ENCODE measurements at places on chromosomes 5 and 9.
A peak's percentile ranks its signal among the peaks of the same experiment; 100 is the strongest.

- DNase-seq: no peak
Measured at GRCh38 chr9:88321764-88322163, 66.5 kb upstream of the SPIN1 start.

DNA sequence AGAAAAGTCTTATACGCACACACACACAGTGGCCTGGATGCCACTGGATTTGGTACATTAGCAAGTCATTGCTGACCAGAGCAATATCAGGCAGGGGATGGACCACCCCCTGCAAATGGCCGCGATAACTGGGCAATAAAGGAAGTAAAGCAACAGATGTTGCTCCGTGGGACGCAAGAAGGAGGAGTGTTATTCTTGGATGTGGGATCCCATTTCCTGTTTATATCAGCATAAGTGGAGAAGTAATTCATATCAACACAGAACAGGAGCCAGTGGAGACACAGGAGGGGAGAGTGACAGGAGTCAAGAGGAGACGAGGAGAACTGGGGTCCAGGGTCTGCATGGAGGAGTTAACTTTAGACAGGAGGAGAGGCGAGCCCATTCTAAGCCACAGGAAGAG is 18.4 kb downstream of the RUFY1 start:
- no peak for DNase-seq

DNA sequence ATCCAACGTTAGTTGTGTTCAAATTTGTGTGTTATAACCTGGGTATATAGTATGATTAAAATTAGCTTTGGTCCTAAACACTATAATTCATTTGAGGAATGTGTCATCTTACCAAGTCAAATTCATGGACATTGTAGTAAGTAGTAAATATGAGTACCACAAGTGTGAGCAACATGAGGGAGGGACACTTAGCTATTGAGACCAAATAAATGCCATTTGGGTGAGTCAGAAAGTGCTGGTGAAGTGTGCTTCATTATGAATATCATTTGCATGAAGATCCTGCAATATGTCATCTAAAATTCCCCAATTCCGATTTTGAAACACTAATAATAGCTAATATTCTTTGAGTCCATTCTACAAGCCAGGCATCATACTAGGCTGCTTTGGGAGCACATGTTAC is 336.7 kb upstream of the KIF2A start:
- DNase-seq: peak; percentile 16

DNA sequence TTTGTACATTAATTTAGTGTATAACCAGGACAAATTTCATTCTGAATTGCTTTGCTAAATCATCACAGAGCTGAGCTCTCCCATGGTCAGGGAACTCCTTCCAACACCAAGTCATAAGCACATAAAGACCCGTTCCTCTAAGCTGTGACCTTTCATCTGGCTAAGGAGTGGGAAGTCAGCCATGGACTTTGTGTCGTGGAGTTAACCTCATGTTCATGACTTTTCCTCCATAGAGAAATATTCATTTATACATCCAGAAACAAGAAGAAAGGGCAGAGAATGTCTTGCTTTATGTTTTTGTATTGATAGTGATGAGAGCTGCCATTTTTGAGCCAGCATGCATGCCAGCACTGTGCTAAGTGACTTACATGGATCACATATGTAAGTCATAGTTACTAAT is 97.5 kb downstream of the INIP start:
- DNase-seq: no peak

DNA sequence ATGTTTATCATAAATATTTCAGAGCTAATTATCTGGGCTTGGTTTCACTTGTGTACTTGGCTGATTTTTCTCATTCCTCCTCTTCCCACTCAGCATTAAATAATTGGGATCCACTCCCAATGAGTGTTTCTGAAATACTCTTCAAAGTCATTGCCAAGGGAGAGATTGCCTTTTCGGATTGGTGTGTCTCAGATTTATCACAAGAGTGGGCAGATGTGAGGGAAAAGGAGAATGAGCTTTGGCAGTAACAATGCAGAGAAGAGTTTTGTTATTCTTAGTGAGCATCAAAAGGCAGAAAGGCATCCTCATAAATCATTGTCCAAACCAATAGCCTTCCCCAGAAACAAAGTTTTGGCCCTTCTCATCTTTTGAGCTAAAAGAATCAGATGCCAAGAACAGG is 79.2 kb downstream of the SEMA5A start:
- peak; percentile 29 for DNase-seq

- peak; percentile 27 for DNase-seq
Measured at GRCh38 chr5:161546470-161547301, at the start of gene GABRB2. TSS of gene GABRB2 (minus strand) at chr5:161546725. CDS start at chr5:161546643, 82 bp downstream.

GRCh38 chr9:29439961-29440360 is 1866.7 kb upstream of the C9orf72 start:
- DNase-seq: no peak

DNA sequence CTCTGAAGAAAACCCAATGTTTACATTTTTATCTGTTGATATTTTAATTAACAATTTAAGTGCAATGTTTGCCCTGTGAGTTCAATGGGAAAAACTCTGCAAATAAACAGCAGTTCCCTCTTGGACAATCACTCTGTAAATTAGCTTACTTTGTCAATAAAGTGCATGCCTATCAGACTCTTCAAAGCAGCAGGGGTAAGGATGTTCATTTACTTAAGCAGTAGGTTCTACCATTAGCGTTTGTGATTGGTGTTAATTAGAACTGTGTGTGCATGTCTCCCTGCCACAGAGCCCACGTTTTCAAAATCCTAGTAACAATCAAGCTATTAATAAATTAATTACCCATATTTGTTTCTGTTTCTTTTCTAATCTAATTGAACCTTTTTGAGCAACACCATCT is 1921.6 kb upstream of the WWC1 start:
- DNase-seq: no peak

DNA sequence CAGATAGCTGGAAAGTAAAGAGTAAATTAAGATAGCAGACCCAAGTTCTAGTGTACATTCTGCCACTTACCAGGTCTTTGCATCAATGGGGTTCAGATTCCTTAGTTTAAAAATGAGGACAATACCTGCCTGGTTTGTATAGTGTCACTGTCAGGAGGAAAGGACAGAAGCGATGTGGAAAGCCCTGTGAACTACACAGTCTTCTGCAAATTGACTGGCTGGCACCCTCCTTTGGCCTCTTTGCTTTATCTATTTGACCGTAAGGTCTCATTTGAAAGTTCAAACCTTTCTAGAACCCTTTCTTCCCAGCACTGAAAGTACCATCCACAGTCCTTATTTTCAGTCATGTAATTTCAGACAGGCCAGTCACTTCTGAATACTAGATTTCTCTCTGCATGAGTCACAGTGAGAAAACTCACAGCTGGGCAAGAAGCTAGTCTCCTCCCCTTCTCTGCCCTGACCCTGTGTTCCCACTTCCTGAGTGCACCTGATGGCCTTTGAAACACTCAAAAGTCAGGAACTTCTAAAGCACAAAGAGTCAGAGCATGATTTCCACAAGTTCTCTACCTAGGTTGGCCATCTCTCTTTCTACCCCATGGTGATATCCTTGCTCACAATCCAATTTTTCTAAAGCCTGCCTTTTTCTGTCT is 91.3 kb upstream of the RASEF start:
- DNase-seq: peak; percentile 6

GRCh38 chr9:36843964-36844363 is 190.1 kb downstream of the PAX5 start:
- no peak for DNase-seq

DNA sequence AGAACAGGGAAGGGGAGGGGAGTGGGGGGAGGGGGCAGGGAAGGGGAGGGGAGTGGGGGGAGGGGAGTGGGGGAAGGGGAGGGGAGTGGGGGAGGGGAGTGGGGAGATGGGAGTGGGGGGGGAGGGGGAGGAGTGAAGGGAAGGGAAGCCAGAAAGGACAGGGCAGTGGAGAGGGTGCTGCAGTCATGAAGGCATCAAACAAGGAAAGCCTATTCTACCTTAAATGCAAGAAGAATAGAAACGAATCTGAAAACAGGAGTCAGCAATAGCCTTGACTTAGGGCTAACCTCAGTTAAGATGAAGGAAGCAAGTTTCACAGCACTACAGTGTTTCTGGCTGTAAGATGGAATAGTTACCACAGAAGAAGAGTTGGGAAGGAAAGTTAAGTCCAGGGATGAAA is 59.5 kb downstream of the CAMSAP1 start:
- no peak for DNase-seq

DNA sequence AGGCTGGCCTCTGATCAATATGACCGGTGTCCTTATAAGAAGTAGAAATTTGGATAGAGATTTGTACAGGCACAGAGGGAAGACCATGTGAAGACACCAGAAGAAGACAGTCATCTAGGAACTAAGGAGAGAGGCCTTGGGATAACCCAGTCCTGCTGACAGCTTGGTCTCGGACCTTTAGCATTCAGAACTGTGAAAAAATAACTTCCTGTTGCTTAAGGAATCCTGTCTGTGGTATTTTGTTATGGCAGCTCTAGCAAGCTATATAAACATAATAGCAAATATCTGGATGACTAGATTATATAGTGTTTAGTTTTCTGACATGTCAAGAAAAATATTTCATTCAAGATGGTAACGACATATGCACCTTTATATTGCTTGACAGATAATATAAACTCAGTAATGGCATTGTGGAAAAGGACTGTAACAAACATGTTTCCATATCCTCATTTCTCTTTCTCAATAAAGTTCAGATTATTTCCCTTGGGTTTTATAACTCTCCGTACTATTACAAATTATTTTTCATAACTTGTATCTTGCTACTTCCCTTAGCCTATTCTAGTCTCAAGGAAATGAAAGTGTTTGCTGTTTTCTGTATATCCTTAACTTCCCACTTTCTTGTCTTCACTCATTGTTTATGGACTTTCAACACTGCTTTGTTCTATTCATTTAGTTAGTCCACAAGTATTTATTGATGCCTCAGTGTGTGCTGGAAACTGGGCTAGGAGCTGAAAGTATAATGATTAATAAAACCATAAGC is 62.4 kb downstream of the KIAA1958 start:
- peak; percentile 78 for DNase-seq

DNA sequence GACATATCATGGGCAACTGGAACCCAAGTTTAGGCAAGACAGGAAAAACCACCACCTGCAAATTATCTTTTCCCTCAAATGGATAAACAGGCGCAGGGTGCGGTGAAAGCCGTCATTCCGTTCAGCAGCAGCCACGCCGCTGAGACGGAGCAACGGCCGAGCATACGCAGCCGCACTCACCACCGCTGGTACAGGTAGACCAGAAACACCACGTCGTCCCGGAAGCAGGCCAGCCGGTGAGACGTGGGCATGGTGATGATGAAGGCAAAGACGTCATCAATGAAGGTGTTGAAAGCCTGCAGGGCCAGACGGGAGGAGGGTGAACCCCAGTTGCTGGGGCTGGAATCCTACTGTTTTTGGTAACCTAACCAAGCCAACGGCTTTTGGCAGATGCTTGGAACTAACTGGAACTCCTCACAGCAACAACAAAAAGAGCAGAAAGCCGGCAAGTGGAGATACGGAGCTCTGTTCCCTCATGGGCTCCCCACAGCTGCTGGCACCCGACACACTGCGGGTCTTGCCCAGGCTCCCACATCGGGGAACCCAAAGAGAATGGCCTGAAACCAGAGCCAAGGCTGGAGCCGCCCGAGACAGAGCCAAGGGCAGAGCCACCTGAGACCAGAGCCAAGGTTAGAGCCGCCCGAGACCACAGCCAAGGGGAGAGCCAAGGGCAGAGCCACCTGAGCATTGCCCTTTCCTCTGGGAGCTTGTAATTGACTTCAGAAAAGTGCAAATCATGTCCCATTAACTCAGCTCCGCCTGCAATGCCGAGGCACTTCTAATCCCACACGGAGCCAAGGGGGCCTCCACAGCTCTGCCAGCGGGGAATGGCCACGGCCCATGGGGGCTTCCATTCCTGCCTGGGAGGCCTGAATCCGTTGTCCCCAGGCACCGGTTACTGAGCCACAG is 24.2 kb downstream of the CLPTM1L start:
- DNase-seq: no peak

- DNase-seq: no peak
Measured at GRCh38 chr9:91078369-91078695, 276.7 kb downstream of the SYK start.

GRCh38 chr5:149782018-149782894 is 52.1 kb downstream of the PPARGC1B start:
- no peak for DNase-seq

DNA sequence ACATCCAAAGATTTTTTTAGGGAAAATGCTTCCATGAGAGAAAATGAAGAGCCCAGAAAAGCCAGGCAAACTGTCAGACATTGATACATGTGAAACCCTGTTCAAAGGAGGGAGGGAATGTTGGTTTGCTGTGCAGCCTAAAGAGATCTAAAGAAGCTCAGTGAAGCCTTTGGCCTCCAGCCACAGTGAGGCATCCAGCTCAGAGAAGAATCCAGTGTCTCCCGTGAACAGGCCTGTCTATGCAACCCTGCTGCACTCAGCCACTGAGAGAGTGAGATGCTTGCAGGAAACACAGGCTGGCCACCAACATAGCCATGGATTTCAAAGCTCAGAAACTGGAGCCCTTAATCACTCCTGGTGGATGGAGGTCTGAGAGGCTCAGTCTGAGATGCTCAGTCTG is 171.4 kb upstream of the PLCXD3 start:
- peak; percentile 1 for DNase-seq

DNA sequence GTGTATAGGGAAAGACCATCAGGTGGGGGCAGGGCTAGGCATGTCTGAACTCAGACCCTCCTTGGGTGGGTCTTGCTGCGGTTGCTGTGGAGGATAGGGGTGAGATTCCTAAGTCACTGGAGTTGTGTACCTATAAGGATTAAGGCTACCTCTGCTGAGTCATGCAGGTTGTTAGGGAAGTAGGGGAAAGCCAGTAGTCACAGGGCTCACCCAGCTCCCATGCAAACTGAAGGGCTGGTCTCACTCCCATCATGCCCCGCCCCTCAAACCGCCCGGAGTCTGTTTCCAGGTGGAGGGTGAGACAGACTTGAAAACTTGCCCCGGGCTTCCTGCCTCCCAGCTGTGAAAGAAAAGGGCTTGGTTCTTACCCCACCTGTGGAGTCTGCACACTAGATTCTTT is 161.8 kb downstream of the CAVIN4 start:
- no peak for DNase-seq

DNA sequence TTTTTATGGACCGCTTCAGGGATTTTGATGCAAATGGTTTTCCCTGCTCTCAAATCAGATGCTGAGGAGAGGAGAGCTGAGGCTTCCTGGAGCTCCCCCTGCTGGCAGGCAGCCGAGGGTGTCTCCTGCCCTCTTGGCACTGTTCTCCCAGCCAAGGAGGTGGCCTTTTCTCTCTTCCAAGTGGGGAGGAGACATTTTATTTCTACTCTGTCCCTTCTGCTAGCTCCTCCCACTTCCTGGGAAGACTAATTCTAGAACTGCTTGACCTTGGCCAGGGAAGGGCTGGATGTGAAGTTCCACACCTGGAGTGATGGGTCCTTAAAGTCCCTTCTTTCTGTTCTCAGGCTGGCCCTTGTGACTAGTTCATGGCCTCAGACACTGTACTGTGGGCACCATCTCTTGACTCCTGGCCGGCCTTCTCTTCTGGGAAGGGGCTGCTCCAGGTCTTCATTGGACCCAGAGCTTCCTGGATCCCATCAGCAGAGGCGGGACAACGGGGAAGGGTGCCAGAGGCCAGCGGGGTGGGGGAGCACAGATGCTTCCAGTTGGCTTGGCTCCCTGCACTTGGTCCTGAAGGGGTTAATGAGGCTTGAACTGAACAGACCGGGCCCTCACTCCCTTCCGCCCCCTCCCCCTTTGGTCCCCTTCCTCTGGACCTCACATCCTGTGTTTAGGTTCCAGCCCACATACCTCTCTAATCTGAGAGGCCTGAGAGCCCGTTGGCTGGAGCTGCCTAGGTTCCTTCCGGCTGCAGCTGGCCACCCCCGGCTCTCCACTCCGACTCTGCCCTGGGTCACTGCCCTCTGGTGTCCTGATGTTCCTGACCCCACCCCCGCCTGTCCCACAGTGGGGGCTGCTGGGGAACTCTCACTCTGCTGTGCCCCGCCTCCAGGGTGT is 32.1 kb downstream of the PTPA start:
- peak; percentile 97 for DNase-seq

Data from EH (cell line).